ENCODE measurements at places on chromosomes 12 and 14.
A peak's percentile ranks its signal among the peaks of the same experiment; 100 is the strongest.

DNA sequence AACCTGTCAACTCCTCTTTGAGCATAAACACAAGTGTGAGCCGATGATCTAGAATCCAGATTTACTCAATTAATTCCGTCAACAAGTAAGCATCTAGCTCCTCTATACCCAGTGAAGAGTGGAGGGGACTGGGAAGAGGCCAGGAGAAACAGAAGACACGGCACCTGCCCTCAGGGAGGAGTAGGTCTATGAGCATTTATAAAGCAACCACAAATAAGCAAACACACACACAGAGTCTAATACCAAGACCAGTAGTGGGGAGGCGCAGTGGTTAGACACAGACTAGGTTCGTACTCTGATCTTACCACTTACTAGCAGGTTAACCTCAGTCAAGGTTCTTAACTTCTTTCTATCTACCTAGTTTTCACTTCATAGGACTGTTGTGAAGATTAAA, 5.9 kb upstream of the FOXN3 start:
- no peak for DNase-seq

GRCh38 chr14:71852181-71852580, 80.0 kb upstream of the RGS6 start:
- no peak for DNase-seq

- peak; percentile 18 for DNase-seq
Observed at GRCh38 chr14:96584199-96584906, 82.2 kb downstream of the PAPOLA start.

DNA sequence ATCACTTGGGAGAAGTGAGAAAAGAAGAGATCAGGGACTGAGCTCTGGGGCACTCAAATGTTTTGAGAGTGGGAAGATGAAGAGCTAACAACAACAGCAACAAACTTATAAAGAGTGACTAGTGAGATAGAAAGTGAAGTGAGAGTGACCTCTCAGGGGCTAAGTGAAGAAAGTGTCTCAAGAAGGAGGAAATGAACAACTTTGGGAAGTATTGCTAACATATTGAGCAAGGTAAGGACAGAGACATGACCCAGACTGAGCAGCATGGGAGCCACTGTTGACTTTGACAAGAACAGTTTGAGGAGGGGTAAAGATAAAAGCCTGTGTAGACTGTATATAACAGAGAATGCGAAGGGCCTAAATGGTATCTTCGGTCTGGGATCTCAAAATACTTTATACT, 155.1 kb upstream of the BTG1 start:
- DNase-seq = no peak

DNA sequence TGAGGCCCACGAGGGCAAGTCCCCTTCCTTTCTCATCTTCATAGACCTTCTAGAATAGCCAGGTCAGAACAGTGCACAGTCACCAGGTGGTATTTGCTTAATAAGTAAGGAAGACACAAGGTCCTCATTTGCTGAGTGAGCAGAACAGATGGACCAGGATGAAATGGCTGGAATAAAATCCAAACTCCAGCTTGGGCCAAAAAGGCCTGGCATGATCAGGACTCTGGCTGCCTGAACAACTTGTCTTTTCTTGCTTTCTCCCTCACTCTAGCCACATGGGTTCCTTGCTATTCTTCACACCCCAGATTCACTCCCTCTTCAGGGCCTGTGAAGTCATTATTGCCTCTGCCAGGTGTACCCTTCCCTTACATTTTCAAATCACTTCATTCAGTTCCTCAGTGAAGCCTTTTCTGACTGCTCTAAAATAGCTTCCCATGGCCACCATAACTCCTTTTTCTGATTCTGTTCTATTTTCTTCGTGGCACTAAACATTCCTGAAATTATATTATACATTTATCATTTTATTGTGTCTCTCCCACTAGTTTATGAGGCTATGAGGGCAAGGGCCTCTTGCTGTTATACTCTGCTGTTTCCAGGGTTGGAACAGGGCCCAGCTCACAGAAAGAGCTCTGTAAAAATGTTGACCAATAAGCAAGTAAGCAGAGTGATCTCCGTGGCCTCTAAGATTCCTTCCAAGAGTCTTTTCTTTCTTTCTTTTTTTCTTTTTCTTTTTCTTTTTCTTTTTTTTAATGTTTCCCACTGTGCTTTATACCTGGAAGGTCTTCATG, 150.8 kb downstream of the TTC8 start:
- no peak for DNase-seq

DNA sequence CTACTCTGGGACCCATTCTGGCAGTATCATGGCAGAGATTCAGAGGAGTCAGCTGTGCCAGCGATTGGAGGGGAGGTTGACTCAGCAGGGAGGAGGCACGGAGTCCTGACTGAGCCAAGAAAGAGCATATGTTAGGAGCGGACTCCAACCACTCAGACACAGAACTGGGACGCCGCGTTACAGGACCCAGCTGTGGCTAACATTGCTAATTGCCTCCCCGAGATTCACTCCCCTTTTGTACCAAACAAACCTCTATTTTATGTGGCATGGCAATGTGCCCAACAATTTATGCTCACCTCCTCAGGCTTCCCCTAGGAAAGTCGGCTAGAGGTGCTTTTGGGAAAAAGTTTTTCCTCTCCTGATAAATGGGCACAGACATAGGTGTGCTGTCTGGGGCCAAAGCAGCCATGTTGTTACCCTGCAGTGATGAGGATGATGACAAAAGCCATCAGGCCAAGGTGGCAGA, 15.2 kb upstream of the CLIP1 start:
- peak; percentile 16 for DNase-seq

- DNase-seq = peak; percentile 58
Observed at GRCh38 chr12:100058482-100059029, 73.8 kb upstream of the ANKS1B start.

GRCh38 chr14:96261772-96262655, 6.0 kb downstream of the BDKRB1 start:
- no peak for DNase-seq

GRCh38 chr14:72801381-72801812, 92.5 kb downstream of the DPF3 start:
- peak; percentile 98 for DNase-seq

DNA sequence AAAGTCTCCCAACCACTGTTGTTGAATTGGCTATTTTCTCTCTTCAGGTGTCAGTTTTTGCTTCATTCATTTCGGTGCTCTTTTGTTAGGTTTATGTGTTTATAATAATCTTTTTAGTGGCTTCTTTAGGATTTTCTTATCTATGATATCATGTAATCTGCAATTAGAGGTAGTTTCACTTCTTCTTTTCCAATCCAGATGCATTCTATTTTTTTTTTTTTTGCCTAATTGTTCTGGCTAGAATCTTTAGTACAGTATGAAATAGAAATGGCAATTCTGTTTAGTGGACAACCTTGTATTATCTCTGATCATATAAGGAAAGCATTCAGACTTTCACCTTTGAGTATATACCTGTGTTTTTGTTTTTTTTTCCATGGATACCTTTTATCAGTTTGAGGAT, 17.4 kb downstream of the CNOT2 start:
- DNase-seq = no peak
